Progenitor cell of endocrine pancreas (in vitro differentiated cells): ENCODE measurements at places on chromosomes 5 and 9.

- no peak for DNase-seq
Measured at GRCh38 chr5:15731699-15732098, 231.7 kb downstream of the FBXL7 start.

DNA sequence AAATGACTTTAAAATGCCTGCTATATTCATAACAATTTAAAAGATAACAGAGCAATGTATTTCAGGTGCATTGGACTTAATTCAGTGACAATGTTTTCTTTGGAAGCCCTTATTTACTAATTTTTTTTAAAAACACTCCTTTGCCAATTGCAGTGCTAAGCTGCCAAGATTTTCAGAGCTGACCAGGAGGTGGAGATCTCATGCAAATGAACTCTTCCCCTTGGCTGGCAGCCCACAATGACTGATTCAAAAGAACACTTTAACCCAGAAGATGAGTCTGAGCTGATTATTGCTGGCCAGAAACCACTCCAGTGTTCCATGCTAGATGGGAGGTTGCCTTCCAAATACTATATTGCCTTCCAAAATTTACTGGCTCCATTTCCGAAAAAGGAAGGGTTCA is 128.3 kb upstream of the CCNH start:
- DNase-seq: no peak

DNA sequence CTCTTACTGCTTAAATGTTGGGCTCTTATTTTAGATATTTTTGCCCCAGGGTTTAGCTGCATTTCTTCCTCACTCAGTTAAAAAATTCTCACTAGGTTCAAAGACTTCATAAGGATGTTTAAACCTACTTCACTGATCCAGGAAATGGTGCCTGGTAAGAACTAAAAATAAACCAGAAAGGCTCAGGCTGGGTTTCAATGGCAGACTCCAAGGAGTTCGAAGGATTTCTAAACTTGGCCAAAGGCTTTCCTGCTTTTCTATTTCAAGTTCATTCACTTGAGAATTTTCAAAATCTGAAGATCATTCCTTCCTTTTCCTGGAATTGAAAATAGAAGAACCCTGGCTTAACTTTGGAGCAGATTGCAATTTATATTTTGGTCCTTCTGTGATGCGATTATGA is 193.0 kb upstream of the MAP1B start:
- no peak for DNase-seq

- no peak for DNase-seq
Measured at GRCh38 chr9:135224286-135224877, 136.9 kb downstream of the OLFM1 start.

- no peak for DNase-seq
Measured at GRCh38 chr9:6006749-6007057, 8.7 kb downstream of the RANBP6 start.

GRCh38 chr5:39117401-39117800 is 43.2 kb upstream of the RICTOR start:
- no peak for DNase-seq

DNA sequence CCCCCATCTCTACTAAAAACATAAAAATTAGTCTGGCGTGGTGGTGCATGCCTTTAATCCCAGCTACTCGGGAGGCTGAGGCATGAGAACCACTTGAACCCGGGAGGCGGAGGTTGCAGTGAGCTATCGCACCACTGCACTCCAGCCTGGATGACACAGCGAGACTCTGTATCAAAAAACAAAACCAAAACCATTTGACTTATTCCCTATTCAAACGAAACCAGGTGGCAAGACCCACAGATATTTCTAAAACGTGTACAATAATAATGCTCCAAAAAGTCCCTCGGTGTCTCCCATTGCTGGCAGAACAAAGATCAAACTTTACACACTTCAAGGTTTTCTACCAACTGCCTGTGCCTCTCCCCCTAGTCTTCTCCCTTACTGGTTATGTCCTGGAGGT is 29.8 kb downstream of the HMGCR start:
- DNase-seq: no peak

DNA sequence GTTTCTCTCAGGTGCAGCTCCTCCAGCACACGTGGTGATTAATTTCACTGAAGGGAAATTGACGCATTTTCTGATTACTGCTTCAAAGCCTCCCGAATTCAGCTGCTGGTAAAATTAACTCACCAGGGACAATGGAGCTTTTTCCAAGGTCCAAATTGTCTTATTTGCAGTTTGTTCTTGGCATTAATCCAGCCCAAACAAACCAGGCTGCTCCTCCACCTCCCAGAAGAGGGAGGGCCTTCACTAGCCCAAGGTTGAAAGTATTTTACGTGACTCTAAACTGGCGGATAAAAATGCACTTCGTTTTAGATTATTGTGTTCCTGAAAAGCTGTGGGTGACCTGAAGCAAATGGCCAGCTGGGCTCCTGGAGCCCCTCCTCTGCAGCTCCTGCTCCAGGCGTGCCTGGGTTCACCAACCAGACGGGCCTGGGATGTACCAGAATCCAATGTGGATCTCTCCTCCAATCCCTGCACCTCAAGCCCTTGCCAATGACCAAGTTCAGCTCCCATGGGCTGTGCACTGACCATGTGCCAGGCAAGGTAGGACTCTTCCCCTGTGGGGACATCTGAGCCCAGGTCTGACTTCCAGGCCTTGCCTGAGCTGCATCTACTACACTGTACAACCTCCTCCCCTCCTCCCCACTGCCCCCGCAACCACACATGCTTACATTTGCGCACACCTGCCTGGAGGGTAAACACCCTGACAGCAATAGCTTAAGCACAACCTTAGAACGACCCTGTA is 193.4 kb downstream of the CDK5RAP2 start:
- no peak for DNase-seq

DNA sequence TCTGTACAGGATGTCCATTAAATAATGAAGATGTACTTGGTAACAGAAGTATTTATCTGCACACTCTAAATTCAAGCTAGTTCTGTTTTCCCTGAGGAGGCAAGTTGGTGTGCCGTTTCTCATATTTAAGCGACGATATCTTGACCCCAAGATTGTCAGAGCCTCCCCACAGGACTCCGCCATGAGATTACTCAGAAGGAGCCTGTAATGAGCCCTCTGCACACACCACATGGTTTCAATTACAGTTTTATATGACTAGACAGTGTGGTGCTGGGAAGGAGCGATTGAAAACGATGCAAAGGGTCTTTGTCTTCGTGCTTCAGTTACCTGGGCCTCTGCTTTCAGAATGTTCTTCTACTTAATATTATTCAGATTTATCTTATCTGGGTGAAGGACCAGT is 840.4 kb upstream of the WWC1 start:
- no peak for DNase-seq

DNA sequence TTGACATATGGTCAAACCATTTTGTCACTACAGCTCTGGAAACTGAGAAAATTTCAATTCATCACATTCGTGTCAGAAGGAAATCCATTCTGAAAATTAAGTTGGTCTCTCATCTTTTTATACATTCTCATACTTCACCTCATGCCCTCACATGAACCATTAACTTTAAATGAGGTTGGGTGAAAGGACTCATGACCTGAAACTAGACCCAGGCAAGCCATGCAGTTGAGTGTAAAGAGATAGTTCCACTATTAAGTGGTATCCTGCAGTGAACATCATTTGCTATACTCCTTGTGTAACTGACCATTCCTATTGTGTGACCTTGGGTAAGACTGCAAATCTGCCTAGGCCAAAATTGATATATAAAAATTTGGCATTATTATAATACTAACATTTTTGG is 299.6 kb upstream of the GRIN3A start:
- no peak for DNase-seq

GRCh38 chr9:83988411-83988810 is 7.8 kb downstream of the RMI1 start:
- no peak for DNase-seq

GRCh38 chr9:134381671-134382516 is 55.6 kb downstream of the RXRA start:
- no peak for DNase-seq

DNA sequence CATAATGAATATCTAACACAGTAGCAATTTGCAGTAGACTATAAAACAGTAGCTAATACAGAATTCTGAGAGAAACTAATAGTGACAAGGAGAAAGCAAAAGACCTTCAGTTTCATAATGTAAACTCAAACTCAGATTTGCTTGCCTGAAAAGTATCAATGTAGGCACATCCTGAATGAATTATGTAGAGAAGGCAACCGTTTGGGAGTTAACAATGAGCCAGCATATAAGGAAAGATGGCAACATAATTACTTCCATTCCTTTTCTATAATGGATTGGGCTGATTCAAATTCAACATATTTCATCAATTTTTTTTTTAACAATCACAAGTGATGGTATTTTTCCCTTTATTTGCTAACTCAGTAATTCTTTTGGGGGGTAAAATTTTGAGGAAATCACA is 261.6 kb downstream of the SEMA5A start:
- DNase-seq: no peak

- DNase-seq: no peak
Measured at GRCh38 chr5:169385636-169386035, 84.7 kb upstream of the SLIT3 start.

DNA sequence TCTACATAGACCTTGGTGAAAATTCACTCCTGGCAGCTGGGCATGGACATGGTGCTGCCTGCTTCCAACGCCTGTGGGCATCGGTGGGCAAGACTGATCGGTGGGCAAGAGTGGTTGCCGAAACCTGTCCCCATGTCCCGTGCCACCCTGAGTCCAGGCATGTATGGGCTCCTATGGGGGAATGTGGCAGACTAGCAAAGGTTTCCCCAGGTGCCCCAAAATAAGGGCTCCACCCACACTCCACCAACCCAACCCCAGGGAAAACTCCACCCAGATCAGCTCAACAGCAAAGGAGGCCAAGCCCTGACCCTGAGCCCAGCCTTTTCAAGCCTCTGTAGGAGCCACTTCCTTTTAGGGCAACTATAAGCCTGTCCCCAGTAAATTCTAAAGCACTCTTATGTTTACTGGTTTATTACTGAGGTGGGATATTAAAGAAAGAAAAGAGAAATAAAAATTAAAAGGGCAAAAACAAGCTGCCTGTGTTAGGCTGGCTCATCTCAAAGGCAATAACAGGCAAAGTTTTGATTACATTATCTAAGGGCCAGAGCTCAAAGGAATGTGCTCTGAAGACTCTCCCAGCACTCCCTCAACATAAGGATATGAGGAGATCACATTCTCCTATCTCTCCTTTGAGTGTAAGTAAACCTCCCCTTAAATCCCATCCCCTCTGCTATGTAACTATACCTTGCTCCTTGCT is 8.9 kb upstream of the SPATA31E1 start:
- no peak for DNase-seq

DNA sequence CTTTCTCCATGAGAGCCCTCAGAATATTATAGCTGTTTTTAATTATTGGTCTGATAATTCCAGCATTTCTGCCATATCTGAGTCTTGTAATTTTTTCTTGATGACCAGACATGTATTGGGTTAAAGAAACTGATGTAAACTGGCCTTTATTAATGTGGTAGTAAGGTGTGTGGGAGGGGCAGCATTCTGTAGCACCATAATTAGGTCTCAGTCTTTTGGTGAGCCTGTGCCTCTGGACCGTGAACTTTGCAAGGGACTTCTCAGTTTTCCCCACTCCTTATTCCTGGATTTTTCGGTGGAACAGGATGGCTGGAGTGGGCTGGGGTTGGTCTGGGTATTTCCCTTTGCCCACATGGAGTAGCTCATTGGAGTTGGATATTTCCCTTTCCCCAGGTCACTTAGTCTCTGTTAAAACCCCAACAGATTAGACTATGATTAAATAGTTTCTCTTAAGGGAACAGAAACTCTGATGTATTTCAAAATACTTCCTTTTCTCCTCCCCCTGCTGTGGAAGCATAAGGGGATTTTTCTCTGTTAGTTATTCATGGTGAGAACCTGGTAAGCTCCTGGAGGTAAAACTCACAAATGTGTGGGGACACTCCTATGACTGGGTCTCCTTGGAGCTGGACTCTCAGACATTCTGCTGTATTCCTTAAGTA is 52.4 kb downstream of the FSD1L start:
- DNase-seq: no peak
